Foreskin fibroblast (primary cell): ENCODE measurements at places on chromosomes 1 and 21.

DNA sequence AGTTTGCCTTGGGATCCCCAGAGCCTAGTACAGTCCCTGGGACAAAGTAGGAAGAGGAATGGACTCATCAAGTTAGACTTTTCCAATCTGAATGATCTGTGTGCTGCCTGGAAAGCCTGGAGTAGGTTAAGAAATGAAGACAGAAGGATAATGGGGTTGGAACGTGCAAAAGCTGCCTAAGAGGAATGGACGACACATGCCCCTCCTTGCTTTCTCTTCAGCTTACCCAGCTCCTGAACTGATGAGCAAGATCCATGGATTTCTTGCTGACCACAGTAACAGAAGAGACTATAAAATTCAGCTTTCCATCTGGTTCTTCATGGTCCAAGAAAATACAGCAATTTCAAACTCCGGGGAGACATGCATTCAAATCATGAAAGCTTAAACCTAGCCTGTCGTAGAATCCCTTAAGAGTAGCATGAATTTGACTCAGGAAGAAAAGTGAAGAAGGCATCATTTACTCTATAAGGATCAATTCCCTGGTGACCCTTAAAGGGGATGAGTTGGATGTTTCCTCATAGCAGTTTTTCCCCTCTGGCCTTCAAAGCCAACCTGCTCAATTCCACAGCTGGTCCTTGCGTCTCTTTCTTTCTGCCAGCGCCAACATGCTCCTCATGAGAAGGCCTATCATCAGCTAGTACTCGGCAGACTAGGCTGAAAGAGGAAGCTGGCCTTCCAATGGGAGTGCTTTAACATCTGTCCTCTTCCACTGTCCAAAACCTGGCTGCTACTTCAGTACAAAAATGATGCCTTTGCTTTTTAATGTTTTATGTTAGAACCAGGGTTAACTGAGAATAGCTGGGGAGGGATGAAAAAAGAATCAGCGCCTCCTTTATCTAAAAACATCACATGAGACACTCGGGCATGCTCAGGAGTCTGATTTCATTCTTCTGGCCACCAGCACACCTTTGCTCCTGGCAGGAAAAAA, 5.7 kb upstream of the PEF1 start:
- DNase-seq = peak; percentile 61

DNA sequence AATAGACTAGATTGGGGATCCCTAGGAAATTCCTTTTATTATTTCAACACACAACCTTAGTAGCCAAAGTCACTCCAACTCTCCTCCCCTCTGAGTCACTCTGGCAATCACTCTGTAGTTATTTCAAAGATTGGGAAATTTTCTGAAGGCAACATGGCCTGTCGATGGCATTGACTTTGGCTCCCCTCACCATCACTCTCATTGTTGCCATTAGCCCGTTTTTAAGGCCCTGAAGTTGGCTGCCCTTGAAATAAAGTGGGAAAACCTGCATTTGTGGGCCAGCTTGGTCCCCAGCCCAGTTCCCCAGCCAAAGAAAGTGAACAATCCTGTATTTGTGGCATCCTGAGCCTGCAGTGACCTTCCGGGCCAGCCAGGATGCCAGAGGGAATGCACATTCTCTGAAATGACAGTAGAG, 52.5 kb downstream of the CDC7 start:
- DNase-seq = peak; percentile 86

- no peak for DNase-seq
Observed at GRCh38 chr1:59223989-59224634, 72.8 kb upstream of the FGGY start.

DNA sequence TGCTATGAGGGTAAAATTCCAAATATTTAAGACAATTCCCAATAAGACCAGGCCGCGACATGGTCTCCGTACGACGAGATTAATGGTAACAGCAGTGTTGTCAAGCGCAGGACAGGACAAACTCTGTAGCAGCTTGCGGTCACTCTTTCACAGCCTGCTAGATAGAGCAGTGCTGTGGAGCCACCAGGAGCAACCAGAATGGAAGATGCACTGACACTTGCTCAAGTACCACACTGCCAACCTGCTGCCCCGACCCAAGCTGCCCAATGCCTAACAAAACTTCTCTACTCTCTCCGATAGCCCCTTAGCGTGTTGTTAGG, 636 bp downstream of the WARS2 start:
- DNase-seq = no peak

- DNase-seq = no peak
Observed at GRCh38 chr21:25459365-25459764, 147.9 kb downstream of the MRPL39 start.

GRCh38 chr1:200510228-200510623, 100.4 kb upstream of the ZNF281 start:
- peak; percentile 77 for DNase-seq

DNA sequence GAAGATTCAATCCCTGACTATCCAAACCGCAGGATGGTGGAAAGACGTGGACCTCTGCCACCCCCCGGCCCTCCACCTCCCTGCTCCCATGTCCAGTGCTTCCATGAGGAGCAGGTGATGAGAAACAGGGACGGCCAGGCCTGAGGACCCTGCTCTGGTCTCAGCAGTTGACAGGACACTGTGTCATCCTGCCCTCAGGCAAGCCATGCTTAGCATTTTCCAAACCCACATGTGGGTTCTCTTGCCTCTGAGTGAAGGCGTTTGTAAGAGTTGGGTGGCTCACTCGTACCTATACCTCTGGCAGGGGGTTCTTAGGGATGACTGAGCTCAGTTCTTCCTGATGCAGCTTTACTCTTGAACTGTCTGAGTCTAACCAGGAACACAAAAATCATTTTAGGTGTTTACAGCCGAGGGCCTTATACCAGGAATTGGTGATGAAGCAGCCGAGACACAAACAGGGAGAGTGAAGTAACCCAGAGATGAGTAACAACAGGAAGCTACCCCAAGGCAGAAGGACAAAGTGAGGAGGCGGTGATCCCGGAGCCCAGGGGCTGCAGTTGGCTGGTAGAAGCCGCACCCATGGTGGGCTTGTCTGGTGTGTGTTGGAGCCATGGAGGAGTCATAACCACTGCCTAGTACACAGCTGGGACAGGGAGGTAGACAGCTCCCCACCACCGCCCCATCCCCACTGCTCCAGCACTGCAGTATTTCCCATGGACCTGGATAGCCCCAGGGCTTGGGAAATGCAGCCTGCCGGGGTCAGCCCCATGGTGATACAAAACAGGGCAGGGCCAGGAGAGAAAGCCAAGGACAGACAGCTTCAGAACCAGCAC, 21.4 kb downstream of the MYBPH start:
- DNase-seq = peak; percentile 67

DNA sequence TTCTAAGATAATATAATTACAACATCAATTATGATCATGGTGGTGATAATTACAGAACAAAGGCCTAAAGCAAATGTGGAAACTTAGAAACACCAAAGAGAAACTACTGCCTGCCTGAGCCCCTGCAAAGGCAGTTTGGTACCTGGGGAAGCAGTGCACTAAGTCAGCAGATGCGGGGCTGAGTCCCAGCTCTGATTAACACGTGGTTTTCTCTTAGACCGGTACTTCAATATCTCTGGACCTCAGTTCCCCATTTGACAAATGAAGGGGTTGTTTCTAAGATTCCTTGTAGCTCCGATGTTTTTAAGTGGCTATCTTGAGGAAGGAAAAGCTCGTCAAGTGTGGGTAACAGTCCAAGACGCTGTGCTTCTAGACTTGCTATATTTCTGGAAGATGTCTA, 16.7 kb upstream of the PLEKHA6 start:
- no peak for DNase-seq
